ENCODE measurements at places on chromosomes 6 and 20.

- no peak for DNase-seq
Measured at GRCh38 chr6:20708367-20709124, 174.3 kb downstream of the CDKAL1 start.

DNA sequence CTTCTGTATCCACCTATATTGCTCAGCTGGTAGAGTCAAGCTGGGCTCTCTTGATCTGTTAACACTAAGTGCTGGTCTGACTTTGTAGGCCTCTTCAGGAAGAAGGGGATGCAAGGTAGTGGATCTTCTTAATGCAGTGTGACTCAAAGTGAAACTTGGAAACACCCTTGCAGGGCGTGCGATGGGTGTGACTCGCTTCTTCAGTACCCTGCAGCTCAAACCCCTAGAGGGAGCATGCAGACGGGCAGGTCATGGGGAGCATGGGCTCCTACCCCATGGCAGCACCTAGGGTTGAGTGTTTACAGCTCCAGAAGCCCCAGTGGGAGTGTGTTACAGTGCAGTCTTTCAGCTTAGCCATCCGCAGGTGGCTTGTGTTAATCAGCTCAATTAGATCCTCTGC lies 757 bp upstream of the SAMD3 start:
- peak; percentile 32 for DNase-seq

DNA sequence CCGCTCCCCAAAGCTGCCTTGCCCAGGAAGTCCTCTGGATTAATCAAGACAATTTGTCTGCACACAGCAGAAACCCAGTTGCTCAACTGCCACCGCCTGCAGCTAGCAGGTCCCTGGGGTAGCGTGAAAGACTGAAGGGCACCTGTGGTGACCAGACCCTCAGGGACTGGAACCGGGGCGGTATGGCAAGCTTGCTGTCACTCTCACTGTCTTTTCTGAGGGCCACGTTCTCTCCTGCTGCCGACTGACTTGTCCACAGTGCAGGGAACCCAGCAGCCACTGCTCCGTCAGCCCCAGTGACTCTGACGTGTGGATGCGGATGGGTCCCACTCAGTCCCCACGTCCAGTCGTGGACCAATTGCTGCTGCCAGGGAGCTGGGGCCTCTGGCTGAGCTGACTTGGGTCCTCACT lies 72.8 kb upstream of the PMEPA1 start:
- DNase-seq, result no peak

GRCh38 chr6:135310291-135310690 lies 129.2 kb downstream of the MYB start:
- no peak for DNase-seq

GRCh38 chr6:109865968-109866367 lies 112.1 kb upstream of the GPR6 start:
- DNase-seq, result no peak

DNA sequence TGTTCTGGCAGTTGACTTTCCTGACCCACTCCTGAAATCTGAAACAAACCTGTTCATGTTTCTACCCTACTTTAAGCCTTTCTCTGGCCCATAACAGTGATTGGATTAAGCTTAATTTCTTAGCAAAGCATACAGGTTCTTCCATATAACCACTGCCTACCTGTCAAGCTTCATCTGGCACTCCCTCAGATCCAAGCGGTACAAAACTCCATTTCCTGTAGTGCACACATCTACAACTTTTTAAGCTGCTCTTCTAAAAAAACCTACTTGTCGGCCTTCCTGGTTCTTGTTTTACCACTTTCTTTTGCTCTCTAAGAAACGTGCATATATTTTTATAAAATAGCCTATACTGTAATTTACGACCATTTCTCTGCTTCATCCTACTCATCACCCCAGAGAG lies 916 bp upstream of the PPP1R11 start:
- no peak for DNase-seq

DNA sequence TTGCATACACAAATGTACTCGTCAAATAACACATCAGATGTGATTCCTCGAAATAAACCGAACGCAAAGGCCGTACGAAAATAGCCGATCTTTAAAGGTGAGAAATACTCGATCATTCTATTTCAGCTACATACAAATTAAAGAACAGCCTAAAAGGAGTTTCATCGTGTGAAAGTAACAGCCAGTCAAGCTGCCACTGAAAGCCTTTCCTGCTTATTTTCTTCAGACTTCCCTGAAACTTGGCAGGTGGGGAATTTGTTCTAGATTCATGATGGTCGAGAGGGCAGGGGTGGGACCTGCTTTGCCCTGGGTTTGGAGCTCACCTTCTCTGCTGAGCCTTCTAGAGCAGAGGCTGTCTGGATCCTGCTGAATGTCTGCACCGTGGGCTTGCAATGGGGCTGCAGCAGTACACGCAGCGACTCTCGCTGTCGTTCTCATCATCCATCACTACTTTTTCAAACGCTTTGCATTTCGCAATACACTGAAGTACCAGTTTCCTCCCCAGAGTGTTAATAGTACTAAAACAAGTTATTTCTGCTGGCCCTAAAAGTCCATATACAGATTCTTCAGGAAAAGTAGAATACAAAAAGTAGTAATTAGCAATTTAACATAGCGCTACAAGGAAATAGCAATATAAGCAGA lies 16.2 kb downstream of the FOXC1 start:
- no peak for DNase-seq

GRCh38 chr20:7240490-7240889 lies 473.0 kb downstream of the BMP2 start:
- DNase-seq, result no peak

GRCh38 chr6:124881898-124882578 lies 80.2 kb upstream of the RNF217 start:
- no peak for DNase-seq

- no peak for DNase-seq
Measured at GRCh38 chr6:102223942-102224341, 830.4 kb downstream of the GRIK2 start.

DNA sequence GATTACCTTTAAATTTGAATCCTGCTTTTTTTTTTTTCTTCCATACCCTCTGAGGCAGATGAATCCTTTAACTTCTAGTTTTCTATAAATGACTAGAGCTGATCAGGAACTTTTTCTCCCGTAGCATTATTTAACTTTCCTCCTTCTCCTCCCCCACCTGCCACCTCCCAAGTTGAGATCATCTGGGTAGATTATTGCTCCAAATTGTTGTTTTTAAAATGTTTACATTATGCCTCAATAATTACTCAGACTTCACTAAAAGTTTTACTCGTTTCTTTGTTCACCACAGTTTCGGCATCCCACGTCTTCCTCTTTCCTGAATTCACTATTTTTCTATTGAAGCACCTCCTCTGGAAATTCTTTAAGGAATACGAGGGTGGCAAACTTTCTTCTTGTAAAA lies 16.6 kb upstream of the SCUBE3 start:
- DNase-seq, result no peak

GRCh38 chr6:136524339-136524935 lies 25.8 kb downstream of the MAP7 start:
- DNase-seq, result no peak

- no peak for DNase-seq
Measured at GRCh38 chr6:125637207-125637606, 112.2 kb upstream of the HEY2 start.

GRCh38 chr6:72975352-72975752 lies 249.9 kb downstream of the KHDC1L start:
- DNase-seq, result no peak

GRCh38 chr20:16922834-16923233 lies 174.7 kb downstream of the OTOR start:
- DNase-seq, result no peak

GRCh38 chr20:1182106-1182505 lies 2.7 kb downstream of the TMEM74B start:
- DNase-seq, result no peak

DNA sequence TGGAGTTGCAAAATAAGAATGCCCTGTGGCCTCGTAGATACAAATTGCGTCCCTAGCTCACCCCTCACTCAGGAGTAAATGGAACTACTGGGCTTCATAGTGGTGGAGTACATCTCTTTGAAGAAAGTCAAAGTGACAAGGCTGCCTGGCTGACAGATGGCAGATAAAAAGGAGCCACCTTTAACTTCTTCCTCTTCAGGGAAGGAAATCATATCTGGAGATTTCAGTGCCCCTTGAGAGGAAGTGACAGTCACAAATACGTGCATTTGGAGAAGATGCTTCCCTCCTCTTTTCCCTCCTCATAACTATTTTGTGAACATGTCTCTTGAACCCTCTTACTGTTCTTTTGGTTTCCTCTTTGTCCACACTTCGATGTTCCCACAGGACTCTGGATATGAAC lies 43.2 kb downstream of the PPP1R3G start:
- DNase-seq, result no peak

DNA sequence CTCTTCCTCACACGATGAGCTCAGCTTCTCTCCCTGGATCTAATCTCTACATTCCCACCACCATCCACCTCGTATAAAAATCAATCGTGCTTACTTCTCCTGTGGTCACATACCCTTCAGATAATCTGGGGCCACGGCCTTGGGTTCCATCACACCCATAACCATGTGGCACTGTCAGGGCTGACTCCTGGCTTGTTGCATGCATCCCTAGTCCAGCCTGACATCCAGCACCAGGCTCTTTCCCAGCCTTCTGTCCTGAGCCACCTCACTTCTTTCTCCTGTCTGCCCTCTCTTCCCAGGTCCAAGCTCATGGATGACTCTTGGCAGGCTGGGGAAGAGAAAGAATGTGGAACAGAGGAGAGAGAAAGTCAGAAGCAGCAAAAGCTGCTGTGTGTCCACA lies 199.8 kb downstream of the BACH2 start:
- DNase-seq, result no peak

DNA sequence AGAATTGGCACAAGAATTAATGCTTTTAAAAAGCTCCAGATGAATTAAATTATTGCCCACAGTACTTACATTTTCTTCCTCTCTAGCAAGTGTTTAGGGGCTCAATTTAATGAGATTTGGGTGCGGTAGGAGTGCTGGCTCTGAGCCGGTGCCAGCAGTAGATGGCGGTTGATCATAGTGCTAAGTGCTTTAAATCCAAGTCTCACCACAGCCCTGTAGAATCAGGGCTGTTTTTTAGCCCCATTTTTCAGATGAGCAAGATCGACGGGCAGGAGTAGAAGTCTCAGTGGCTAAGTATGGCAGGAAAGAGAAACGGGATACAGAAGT lies 136.9 kb upstream of the SALL4 start:
- DNase-seq, result no peak

GRCh38 chr6:27241443-27241842 lies 6.1 kb upstream of the PRSS16 start:
- no peak for DNase-seq

DNA sequence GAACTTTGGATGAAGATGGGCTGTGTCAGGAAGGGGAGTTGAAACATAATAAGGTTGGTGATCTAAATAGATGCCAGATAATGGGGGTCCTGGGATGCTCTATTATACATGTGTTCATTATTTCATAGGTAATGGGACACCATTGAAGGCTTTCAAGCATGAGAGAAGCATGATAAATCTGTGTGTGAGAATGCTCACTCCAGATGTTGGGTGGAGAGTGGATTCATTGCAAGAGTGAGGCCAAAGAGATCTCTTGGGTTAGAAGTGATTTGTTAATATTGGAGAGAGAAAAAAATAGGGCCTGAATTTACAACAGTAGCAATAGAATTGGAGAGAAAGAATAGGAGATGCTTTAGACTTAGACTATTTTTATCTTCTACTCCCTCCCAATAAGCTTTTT lies 321.3 kb downstream of the SAMD5 start:
- no peak for DNase-seq

- no peak for DNase-seq
Measured at GRCh38 chr6:47256361-47256760, 53.3 kb downstream of the TNFRSF21 start.

- DNase-seq, result no peak
Measured at GRCh38 chr20:23347791-23348190, 2.8 kb upstream of the NXT1 start.

- DNase-seq, result no peak
Measured at GRCh38 chr20:62355516-62355877, 11.6 kb downstream of the LAMA5 start.

- DNase-seq, result no peak
Measured at GRCh38 chr6:81769824-81770223, 17.3 kb upstream of the TENT5A start.

GRCh38 chr6:109008054-109008453 lies 86.6 kb downstream of the SESN1 start:
- no peak for DNase-seq

- DNase-seq, result no peak
Measured at GRCh38 chr6:87925373-87926060, 122.1 kb upstream of the SPACA1 start.

- no peak for DNase-seq
Measured at GRCh38 chr20:50123418-50123817, 10.5 kb upstream of the UBE2V1 start.

DNA sequence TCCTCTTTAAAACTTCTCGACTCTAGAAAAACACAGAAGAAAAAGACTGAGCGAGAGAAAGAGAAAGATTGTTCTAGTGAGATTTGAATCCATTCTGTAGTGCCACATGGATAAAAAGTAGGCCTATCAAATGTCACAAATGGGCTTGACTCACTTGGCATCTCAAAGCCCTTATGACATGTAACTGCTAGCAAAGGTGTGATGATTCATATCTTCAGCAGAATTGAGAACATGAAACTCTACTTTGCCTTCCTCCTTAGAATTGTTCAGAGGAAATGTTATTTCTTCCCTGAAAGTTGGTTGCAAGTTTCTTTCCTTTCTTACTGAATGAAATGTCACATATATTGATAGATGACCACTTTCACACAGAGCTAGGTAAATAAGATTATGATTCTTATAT lies 40.4 kb upstream of the DUSP22 start:
- DNase-seq, result no peak

DNA sequence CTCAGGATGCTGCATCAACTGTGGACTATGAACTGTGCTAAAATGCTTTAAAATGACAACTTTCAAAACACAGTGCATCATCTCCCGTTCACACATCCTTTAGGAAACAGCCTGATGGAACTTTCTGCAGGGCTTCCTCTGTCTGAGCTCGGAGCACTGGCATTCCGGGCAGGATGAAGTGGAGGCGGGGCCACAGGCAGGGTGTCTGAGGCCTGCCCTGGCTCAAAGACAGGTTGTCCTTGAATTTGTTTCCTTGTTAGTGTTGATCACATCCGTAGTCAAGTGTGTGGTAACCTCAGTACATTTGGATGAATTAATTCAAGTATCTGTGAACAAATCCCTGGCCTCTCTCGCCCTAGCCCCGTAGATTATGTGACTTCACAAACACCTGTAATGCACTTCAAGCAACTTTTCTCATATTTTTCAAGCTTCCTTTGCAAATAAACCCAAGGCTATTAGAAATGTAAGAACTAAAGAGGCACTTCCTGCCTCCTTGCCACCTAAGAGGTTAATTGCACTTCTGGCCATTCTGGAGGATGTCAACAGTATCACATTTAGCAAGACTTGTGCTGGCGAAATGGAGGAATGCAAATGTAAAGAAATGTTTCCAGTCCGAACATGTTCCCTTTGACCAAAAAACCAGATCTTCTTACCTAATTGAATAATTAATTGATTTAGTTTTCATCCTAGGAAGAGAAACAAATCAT lies 3.1 kb downstream of the CD93 start:
- no peak for DNase-seq

DNA sequence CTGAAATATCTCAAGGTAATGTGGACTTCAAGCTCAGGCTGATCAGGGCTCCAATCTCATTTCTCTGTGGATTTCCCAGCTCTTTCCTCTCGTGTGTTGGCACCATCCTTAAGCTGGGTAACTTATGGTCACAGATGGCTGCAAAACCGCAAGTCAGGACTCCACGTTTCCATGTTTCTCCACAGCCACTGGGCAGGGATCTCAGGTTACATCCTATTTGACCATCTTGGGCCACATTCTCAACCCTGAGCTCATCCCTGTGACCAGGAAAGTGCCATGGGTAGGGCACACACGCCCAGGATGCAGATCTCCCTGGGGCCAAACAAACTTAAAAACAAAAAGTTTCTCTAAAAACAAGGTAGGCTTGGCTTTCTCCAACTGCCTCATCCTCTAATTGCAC lies 15.4 kb downstream of the RPS6KA2 start:
- no peak for DNase-seq

GRCh38 chr6:136607932-136608772 lies 57.9 kb upstream of the MAP7 start:
- DNase-seq, result peak; percentile 77

All from stimulated activated CD4-positive, alpha-beta T cell treated with anti-CD3 and anti-CD28 coated beads, Interleukin-12 subunit alpha, Interleukin-12 subunit beta, amount 100 ng/mL, for 4 hours (primary cell).